ENCODE measurements at places on chromosomes 4 and X.

DNA sequence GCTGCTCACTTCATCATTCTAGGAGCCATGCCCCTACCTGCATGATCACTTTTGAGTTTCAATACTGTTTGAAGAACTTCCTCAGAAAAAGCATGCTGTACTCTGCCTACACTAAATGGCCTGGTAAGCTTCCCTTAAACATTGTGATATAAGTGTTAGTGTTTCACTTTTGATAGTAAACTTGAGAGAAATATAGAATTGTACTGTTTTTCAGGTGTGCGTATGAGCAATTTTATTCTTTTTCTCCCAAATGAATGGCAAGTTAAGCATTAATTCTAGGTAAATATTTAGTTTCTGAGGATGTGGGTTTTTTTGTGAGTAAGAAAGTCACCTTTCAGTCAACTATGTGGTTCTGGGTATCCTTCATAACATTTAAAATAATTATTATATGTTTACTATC is 484.5 kb downstream of the IL15 start:
- DNase-seq = no peak

- DNase-seq = no peak
Measured at GRCh38 chr4:116101321-116101720, 984.1 kb downstream of the TRAM1L1 start.

- no peak for DNase-seq
Measured at GRCh38 chr4:47410271-47410670, 53.2 kb downstream of the COMMD8 start.

- DNase-seq = no peak
Measured at GRCh38 chr4:123743848-123744247, 347.3 kb downstream of the SPRY1 start.

DNA sequence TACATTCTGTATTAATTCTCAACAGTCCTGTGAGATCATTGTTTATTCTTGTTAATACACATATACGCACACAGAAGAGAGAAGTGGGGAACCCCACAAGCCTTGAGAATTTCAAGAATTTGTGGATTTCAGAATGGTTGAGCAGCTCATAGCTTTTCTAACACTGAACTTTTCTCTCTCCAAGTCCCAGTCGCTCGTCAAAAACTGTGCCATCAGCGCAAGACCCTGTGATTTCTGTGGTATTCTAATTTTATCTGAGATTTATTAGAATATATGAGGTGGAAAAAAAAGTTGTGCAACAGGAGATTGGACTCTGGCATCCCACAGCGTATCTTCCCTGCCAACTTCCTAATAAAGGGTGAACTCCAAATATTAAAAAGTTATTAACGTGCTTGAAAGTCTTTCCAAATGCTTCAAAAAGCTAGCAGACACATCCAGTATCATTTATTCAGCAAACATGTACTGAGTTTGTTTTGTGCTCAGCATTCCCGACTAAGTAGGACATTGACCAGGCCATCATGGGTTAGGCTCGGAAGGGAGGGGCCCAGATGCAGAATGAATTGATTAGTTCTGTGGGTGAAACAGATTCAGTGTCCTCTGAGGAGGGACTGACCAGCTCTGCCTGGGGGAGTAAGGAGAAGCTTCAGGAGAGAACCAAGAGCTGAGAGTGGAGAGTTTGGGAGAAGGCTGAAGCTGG is 165.6 kb downstream of the CBR4 start:
- no peak for DNase-seq

GRCh38 chrX:47158781-47159180 is 13.8 kb downstream of the RBM10 start:
- DNase-seq = no peak

- DNase-seq = no peak
Measured at GRCh38 chrX:75786290-75786689, 1.2 kb upstream of the MAGEE2 start.

DNA sequence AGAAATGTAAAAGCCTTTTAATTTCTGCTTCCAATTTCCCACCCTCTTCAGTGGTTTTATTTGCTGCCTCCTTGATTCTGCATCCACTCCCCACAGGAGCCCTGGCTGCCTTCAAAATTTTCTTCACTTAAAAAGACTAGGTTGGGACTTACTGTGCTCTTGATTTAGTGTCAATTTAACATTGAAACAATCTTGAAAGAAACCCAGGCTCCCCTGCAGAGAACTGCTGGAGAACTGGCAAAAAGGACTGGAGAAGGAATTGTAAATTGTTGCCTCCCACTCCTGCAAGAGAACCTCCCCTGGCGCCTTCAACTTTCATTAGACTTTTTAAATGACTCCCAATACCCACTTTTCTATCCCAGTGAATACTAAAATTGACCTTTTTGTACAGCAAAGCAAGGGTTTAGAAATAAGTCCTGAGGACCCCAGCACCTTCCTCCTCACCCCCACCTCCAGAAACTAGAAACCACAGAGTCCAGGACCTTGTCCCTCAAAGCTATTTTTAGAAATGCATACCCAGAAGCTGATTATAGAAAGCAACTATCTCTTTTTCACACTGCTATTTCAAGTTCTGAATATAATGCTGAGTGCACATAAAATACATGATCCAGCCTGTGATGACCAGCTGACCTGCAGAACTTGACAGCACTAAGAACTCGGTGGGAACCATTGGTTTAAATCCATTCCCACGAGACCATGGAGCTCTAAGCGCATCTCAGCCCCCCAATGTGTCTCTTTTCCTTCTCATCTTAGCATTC is 155.5 kb downstream of the INPP4B start:
- DNase-seq = no peak

GRCh38 chr4:108443585-108443984 is 176.8 kb upstream of the RPL34 start:
- no peak for DNase-seq

- DNase-seq = no peak
Measured at GRCh38 chr4:140186651-140187315, 32.8 kb upstream of the MAML3 start.

GRCh38 chr4:97662133-97662532 is 481.1 kb downstream of the STPG2 start:
- DNase-seq = no peak

DNA sequence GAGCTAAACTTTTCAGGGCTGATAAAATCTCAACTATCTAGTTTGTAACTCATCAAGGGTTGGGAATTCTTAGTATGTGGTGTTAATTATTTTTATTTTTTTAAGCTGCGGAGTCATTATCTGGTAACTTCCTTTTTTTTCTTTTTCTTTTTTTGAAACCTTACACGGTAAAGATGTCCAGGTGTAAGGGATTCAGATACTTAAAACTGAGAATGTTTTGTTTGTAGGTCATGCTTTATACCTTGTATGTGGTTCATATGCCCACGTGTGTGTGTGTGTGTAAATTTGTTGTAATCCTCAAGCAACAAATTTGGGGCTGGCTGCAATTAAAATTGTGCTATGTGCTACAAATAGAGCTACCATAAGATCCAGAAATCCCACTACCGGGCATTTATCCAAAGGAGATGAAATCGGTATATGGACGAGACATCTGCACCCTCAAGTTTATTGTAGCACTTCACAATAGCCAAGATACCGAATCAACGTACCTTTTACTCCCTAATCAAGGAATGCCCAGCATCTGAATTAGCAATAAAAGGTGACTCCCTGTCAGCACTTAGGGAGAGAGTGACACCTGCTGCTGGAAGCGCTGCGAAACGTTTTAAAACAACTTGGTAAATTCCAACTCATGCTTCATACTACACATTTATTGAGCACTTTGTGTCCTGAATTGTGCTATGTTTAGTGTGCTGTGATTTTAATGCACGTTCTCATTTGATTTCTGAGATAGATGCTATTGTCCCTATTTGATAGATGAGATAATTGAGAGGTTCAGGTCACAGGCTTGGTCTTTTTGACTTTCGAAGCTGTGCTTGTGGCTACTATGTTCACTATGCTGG is 16.1 kb downstream of the MSMO1 start:
- no peak for DNase-seq

- no peak for DNase-seq
Measured at GRCh38 chr4:8906668-8906970, 35.0 kb upstream of the HMX1 start.

DNA sequence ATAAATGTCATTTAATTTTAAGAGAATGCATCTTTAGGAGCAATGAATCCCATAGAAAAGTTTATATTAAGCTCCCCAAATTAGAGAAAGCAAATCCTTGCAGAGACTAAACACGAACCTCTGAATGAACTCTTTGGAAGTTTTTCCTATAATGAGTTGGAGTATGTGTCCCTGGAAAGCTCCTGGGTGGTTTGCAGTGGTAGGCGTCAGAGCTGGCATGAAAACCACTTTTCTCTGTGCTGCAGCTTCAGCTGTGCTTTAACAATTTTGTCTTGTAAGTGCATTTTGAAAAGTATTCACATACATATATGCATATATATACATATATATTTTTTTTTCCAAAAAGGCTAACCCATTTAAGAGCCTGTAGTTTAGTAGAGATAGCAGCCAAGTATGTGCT is 148.7 kb upstream of the TBC1D9 start:
- DNase-seq = no peak

GRCh38 chr4:6684656-6685055 is 9.0 kb upstream of the S100P start:
- no peak for DNase-seq

- no peak for DNase-seq
Measured at GRCh38 chr4:122522944-122523343, 66.4 kb upstream of the IL2 start.

DNA sequence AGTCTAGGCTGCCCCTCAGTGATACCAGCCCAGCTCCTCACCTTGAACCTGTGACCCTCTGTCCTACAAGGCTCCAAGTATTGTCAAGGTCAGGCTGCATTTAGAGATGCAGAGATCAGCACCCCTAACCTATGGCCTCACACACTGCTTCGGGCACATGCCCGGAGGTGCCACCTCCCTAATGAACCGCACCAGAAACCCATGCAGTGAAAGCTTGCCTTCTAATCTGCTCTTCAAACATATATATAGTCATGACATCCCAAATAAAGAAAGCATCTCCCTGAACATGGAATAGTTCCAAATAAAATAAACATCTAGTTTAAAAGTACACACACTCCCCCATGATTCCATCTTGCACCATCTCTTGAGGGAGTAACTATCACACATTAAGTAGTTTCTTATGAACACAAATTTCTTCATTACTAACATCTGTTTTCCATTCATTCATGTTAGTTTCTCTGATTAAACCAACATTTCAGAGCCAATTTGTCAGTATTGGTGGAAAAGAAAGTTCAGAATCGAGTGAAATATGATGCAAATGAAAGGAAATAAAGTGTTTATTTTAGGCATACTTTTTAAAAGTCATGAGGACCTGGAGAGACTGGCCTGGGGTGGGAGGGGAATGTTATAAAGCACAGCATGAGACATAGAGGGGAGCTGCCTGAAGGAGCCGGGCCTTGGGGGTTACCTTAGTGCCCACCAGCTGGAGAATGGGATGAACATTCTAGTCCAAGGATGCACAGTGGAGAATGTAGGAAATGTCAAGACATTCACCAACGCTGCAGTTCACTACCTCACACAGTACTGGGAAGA is 19.2 kb downstream of the CC2D2A start:
- peak; percentile 23 for DNase-seq

DNA sequence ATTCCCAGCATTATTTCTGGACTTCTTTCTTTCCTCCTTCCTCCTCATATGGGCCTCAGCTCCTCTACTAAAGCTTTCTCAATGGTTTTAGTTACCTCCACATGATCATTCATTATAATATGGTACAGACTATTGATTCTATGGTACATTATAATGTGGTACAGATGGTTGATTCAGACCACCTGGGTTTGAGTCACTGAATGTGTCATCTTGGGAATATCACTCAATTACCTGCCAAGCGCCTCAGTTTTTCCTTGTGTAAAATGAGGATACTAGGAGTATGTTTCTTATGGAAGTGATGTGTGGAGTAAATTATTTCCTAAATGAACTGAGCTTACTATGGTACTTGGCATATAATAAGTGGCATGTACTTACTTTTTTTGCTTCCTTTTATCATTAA is 27.7 kb downstream of the SLIT2 start:
- DNase-seq = no peak
